ENCODE measurements at places on chromosomes 1 and 21. TPM values are rescaled to one million over a fixed set of nuclear protein-coding genes. Genes with fewer than 3 reads are reported as not detected.

Gene OR2M7
- total RNA-seq, result not detected

Gene CNR2
- not detected for total RNA-seq

Gene TRIM45
- 11.5 TPM for total RNA-seq

Gene PRELP
- total RNA-seq, result 37.1 TPM

Gene CAPN8
- not detected for total RNA-seq

Gene MEAF6
- 37.5 TPM for total RNA-seq

Gene JAM2
- 34.6 TPM for total RNA-seq

Gene CPT2
- 48.7 TPM for total RNA-seq

Gene MCOLN2
- total RNA-seq, result not detected

Measured in heart right ventricle (tissue), 16 donors.